ENCODE measurements at places on chromosomes 1 and 21.

GRCh38 chr1:183414365-183414764, 3.8 kb downstream of the NMNAT2 start:
- no peak for DNase-seq

DNA sequence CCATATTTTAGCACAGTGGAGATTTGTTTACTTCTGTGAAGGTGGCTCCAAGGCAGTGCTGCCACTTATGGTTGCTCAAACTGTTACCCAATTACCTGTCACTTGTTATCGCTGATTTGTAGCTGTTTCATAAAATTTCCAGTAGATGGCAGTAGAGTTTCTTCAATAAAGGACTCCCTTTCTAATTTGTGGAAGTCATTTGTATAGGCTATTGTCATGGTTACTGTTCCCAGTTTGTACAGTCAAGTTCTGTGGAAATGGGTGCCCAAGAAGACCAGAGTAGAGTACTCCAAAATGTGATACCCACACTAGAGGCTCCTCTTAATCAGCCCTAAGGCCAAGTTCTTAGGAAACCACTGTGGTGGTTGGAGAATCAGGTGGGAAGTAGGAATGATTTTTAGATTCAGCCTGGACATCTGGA, 186.1 kb downstream of the CLEC20A start:
- no peak for DNase-seq

DNA sequence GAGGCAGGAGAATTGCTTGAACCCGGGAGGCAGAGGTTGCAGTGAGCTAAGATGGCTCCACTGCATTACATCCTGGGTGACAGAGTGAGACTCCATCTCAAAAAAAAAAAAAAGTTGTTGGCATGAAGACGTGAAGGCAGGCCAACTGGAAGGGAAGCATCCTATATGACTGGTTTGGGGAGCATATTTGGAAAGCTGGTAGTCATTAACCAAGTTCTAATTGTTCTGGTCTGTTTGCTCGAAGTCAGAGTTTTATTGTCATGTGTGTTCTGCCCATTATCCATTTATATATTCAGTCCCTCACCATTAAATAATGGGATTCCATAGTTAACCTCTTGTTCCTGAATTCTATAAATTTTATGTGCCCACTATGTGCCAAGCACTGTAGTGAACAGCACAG, 3.3 kb upstream of the GLRX2 start:
- no peak for DNase-seq

DNA sequence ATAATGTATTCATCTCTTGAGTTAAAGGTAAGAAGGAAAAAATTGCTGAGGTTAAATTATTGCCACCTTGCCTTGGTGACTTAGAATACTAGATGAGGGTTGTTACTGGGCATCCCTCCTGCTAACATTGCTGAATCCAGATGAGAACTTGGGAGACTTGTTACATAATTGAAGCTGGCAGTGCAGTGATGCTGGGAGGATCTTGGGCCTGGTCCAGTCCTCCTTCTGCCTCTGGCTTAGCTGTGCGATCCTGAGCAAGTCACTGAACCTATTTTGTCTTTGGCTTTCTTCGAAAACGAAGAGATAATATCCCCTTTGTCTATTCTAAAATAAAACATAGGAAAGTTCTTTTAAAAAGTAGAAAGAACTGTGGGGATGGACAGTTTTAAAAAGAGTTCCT, 244.9 kb upstream of the NRIP1 start:
- no peak for DNase-seq

- no peak for DNase-seq
Observed at GRCh38 chr1:226233293-226233692, 9.8 kb downstream of the MIXL1 start.

DNA sequence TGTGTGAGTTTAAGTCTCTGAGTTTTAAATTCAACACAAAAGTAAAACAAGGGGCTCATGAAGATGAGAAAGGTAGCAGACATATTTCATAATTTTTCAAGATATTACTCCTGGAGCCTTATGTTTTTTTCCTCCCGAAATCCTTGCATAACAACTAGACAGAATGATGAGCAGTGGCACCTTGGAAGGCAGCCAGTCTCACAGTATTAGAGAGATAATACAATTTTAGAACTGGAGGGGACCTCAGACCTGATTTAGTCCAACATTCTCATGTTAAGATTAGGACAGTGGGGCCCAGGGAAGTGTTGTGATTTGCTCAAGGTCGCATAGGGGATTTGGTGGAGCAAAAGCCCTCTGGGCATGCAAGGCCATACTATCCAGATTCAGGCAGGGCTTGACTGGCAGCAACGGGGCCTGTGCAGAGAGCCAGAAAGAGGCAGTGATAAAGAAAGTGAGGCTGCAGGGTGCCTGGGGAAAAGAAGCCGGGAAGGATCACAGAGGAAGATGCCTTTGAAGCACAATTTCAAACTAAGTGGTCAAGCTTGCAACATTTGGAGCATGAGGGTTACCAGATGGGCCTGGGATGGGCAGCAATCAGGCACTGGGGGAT, 31.4 kb upstream of the BCL9 start:
- no peak for DNase-seq

GRCh38 chr1:222285526-222285925, 262.4 kb downstream of the HHIPL2 start:
- no peak for DNase-seq

GRCh38 chr1:161084597-161084988, 4.8 kb downstream of the NECTIN4 start:
- no peak for DNase-seq

- DNase-seq, result no peak
Observed at GRCh38 chr21:41410767-41411448, 15.1 kb upstream of the MX1 start.

DNA sequence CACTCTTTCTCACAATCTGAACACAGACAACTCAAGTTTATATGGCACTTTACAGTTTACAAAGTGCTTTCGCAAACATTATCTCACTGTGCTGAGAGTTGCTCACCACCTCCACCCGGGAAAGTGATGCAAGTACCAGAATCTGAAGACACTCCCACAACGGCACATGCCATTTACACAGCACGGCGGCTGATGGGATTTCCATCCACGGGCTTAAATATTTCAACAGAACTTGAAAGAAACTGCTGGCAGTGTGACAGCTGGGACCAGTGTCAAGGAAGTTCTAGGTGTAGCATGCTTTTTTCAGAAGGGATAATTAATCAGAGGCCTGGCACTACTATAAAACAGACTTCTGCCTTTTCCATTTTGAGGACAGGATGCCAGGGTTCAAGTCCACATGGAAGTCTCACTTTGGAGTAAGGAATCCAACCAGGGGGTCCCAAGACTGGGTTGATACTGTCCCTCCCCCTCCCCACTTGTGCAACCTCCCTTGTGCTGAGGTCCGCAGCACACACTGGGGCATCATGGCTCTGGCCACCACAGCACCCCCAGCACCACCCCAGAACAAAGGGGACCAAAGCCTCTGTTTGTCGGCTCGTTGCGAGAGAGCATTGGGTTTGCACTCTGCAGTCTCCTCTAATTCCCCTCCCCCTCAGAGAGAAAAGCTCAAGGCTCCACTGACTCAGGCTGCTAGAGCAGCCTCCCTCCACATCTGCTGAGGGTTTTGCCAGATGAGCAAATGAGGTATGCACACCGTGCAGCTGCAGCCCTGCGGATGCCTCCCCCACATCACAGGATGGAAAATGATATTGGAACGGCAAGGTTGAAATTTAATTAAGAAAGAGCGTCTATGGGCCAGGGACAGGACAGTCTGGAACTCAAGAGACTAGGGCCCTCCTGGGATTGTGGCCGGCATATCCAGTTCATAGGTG, 154.9 kb downstream of the TGFBR3 start:
- no peak for DNase-seq

GRCh38 chr1:6245086-6245868, 1.3 kb downstream of the HES3 start:
- peak; percentile 78 for DNase-seq

DNA sequence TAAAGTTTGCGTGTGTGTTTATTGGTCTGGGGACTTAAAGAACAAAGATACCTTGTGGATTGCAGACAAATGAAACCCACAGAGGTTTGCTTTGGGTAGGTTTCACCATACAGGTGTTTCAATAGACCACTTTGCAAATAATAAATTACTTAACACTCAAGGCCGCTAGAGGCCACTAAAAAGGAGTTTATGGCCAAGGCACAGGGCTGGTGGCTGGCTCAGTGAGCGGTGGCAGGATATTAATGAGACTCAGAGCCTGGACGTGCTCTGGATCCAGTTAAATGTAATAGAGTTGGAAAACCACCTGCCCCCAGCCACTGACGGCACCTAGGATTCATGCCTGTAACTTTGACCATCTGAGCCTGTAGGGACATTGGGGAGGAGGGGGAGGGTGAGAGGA, 44.5 kb downstream of the LRRC38 start:
- no peak for DNase-seq

DNA sequence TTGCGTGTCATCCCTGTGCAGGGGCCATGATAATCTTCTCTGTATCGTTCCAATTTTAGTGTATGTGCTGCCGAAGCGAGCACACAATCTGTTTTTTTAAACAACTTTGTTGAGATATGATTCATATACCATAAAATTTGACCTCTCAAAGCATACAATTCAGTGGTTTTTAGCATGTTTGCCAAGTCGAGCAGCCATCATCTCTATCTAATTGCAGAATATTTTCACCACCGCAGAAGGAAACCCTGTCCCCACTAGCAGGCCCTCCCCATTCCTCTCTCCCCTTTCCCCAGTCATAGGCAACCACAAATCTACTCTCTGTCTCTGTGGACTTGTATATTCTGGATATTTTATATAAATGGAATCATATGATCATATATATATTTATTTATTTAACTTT, 78.7 kb upstream of the TINAGL1 start:
- DNase-seq, result no peak

GRCh38 chr21:42189860-42190485, 29.0 kb upstream of the ABCG1 start:
- no peak for DNase-seq

GRCh38 chr1:212467843-212468482, 35.2 kb downstream of the NENF start:
- DNase-seq, result no peak

- no peak for DNase-seq
Observed at GRCh38 chr1:18230840-18231239, 123.2 kb downstream of the IGSF21 start.

DNA sequence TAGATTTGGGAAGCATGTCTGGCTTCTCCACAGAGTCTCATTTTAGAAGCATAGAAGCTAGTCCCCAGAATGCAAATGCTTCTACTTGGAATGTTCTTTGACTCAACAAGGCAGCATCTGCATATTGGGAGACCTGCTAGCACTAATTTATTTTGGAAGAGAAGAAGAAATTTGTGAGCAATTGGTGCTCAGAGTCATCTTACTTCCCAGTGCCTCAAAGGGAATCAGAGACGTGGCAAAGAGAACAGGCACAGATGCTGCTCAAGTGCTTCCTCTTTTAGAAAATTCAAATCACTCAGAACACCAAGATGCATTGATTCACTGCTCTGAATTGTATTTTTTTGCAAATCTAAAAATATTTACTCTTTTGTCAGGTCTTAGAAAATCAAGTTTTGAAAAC, 255.7 kb downstream of the BRINP2 start:
- no peak for DNase-seq

DNA sequence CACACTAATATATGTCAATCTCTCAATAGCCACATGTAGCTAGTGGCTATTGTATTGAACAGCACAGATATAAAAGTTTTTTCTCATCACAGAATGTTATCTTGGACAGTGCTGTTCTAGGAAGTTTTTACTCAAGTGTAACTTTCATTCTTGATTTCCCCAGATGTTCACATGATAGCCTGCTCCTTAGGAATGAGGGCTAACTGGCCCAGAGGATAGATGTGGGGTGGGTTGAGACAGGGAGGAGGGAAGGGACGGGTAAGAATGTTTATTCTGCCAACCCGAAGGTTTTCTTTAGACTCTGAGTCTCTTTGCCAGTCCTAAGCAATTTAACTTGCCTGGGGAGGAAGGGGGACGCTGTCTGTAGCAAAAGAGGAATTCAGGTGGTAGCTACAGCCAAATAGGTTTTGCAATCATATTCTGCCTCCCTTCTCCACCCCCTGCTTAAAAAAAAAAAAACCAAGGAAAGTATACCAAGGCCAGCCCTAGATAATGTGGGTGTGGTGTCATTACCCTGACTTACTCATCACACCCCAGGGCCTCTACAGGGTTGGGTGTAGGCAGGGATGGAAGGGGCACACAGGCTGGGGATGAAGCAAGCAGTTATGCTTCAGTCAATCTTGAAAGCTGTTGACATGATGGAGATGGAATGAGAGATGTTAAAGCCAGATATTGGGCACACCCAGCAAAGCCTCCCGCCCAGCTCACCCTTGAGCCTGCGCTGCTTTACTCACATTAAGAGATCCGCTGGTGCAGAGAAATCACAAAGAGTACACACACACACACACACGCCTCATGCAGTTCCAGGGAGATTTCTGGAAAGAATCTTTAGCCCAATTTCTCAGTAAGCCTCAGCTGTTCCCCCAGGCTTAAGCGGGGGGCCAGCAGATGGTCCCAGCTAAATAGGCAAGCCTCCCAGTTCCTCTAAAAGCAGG, 59.9 kb downstream of the PLXNA2 start:
- DNase-seq, result no peak

GRCh38 chr1:244297616-244298015, 154.1 kb downstream of the ADSS2 start:
- no peak for DNase-seq

DNA sequence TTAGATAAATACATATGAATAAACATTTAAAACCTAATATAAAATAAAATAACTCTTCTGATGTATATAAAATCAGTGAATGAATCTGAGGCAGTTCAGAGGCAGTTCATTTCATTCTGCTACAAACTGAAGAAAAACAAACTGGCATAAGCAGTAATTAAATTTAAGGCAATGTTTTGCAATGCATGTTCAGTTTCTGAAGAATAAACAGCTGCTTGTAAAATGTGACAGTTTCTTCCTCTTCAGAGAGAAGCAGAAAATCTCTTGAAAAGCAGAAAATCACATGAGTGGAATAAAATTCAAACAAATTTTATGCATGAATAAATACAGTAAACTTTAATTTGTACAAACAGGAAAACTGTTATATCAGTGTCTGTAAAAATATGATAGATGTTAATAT, 643.7 kb downstream of the KCNT2 start:
- no peak for DNase-seq

- no peak for DNase-seq
Observed at GRCh38 chr21:42153046-42153686, 65.8 kb upstream of the ABCG1 start.

GRCh38 chr1:226223157-226223785, at the start of gene MIXL1:
Gene MIXL1, plus strand, starts transcription at chr1:226223664. Its CDS starts 18 bp downstream, at chr1:226223682.
- DNase-seq, result no peak

- DNase-seq, result no peak
Observed at GRCh38 chr1:203631946-203632345, 5.3 kb downstream of the ATP2B4 start.

GRCh38 chr1:29758781-29759499, 522.6 kb downstream of the PTPRU start:
- DNase-seq, result no peak

GRCh38 chr1:90730243-90731022, 13.3 kb upstream of the BARHL2 start:
- DNase-seq, result no peak

- DNase-seq, result no peak
Observed at GRCh38 chr21:27171707-27172106, 204.8 kb upstream of the ADAMTS5 start.

- DNase-seq, result no peak
Observed at GRCh38 chr1:232040260-232040659, 413.7 kb downstream of the DISC1 start.
